ENCODE measurements at places on chromosomes 6 and 20.

- DNase-seq = no peak
These were observed 43.8 kb downstream of the MAP3K4 start for GRCh38 chr6:161035182-161035980.

DNA sequence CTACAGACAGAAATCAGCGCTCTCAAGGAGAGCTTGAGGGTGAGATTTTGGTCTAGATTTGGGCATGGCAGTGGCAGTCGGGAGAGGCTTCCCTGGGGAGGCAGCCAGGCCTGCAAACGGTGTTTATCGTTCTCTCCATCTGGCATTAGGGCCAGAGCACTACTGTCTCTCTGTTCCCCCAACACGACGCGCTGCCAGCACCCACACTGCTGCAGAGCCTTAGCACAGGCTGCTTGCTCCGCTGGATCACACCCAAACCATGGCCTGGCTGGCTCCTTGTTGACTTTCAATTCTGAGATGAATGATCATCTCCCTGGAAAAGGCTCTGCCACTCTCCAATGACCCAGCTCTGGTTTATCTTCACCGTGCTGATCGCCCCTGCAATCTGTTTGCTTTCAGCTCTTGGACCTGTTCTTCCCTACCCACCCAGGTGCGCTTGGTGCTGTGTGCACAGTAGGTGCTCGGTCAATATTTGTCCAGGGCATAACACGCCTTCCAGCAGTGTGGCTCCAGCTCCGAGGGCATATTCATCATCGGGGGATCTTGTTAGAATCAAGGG, 106.1 kb downstream of the TFAP2C start:
- DNase-seq = no peak

DNA sequence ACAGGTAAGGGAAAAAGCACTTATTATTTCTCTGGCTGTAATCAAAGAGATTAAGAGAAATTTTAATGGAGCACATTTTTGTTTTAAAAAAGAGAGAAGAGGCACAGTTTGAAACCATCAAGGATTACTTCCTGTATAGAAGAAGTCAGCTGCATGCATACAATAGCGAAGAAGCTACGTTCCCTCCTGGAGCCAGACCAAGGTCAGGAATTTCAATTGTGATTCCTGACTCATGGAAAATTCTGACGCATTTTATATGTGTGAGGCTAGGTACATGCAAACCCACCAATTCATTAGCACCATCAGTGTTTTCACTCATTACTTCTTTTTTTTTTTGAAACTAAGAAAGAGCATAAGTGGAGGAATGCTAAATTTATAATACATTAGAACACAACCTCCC, 232.7 kb upstream of the SGK1 start:
- DNase-seq = no peak

DNA sequence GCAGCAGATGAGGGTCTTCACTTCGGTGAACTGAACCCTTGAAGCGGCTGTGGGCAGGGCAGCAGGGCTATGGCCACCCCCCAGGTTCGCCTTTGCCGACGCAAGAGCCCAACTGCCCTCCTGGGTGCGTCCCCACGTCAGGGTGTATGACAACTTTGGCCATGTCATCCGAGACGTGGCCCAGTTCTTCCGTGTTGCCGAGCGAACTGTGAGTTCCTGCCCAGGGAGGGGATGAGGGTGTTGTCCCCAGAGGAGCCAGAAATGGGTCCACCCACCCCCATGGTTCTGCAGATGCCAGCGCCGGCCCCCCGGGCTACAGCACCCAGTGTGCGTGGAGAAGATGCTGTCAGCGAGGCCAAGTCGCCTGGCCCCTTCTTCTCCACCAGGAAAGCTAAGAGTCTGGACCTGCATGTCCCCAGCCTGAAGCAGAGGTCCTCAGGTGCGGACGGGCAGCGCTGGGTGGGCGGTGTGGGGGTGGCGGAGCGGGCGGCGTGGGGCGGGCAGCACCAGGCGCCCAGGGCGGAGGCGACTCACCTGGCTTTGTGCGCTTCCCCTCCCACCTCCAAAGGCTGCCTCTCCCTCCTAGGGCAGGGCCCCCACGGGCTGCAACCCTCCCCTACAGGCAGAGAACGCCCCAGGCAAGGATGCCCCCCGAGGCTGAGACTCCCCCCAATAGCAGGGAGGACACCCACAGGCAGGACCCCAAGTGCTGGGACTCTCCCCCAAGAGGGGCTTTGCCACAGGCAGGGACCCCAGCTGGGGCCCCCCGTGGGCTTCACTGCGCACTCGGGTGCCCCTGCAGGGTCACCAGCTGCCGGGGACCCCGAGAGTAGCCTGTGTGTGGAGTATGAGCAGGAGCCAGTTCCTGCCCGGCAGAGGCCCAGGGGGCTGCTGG, 6.2 kb upstream of the TNFRSF6B start:
- DNase-seq = no peak

DNA sequence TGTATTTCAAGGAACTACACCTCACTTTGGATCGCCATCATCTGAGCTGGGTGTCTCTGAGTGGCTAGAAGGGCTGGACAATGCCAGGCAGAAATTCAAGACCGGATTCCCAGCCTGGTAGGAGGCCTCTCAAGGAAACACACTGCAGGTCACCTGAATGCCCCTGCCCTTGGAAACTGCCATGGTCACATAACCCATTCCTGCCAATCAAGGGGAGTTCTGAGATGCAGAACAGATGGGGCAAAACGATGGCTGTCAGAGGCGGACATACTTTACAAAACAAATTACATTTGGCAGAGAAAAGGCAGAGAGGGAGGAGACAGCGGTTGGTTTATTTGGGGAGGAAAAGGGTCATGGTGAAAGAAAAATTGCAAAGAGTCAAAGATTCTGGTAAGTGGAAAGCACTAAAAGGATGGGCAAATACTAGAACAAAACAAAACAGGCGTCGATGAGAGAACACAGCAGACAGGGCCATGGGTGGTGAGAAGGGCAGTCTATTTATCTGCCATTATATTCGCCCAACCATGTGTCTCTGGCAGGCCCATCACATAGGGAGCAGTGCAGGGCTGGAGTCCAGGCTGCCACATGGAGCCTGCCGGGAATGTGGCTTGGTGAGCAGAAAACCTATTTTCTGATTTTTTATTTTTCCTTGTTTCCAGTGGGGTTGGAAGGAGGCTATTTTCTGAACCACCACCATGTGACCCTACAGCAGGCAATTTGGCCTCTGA, 13.5 kb downstream of the BEND3 start:
- no peak for DNase-seq

DNA sequence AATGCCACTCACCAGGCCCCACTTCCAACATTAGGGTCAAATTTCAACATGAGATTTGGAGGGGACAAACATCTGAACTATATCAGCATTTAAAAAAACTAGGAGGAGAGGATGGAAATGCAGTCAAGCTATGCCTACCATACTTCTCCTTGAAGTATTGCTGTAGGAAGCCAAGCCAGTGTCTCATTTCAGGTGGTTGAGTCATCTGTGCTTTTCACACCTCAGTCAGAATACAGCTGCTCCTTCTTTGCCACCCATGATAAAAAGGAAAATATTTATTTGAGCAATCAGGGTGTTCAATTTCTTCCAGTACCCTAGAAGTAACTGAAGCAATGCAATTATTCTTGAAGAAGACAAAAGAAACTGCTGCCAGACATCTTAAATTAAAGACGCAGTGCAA, 47.0 kb upstream of the EEF1E1 start:
- no peak for DNase-seq

DNA sequence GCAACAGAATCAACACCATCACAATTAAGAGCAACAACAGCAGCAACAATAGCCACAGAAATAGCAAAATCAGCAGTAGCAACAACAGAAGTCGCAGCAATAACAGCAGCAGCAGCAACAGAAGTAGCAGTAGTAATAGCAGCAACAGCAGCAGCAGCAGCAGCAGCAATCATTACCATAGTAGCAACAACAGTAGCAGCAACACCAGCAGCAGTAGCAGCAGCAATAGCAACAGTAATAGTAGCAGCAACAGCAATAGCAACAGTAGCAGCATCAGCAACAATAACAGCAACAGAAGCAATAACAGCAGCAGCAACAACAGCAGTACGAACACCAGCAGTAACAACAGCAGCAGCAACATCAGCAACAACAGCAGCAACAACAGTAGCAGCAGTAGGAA, 39.8 kb downstream of the SLC22A2 start:
- DNase-seq = no peak

GRCh38 chr20:21862956-21863355, 157.5 kb downstream of the PAX1 start:
- DNase-seq = no peak

All from kidney glomerular epithelial cell (primary cell).